Neural progenitor cell (in vitro differentiated cells): ENCODE measurements at places on chromosomes 11 and 22.

DNA sequence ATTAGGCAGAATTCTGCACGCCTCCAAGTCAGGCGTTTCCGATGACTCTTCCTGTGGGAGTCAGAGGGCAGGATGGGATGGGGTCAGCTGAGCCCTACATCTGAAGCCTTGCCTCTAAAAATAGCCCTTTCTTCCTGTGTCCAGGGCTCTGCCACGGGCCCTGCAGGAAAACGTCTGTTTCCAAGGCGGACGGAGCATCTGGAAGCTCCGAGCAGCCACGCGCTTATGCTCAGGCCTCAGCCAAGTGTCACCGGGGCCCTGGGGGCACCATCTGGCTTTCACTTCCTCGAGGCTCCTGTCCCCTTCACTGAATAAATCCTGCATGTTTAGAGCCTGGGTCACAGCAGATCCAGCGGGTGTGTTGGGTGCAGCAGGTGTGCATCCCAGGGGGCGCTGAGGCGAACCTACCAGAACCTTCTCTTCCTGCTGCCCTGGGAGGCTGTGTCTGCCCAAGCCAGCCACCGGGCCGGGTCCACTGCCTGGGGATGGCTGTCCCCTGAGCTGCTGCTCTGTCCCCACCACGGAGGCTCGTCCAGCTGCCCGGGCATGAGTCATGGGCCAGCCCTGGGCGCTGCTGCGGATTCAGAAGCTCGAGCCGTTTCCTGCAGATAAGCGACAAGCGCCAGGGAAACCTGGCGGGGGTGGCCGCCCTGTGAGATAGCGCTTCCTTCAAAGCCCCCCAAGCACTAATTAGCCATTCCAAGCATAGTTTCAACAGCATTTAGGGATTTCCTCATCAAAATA lies 32.0 kb upstream of the LINC01488 start:
- DNase-seq: no peak

DNA sequence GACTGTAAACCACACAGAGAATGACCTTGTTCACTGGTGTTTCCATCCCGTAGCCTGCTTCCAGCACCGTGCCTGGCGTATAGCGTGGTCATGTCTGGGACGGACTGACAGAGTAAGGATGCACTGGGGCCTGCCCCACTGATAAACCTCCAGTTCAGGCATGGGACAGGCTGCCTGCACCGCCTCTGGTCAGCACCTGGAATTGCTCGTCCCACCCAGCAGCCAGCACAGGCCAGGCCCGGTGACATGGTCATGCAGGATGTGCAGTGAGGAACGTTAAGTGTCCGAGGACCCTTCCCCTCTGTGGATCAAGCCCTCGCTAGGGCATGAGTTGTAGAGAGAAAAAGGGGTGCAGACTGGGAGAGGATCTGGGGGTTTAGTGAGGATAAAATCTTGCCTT lies 44.8 kb downstream of the LMO1 start:
- no peak for DNase-seq

- no peak for DNase-seq
These were observed 50.7 kb downstream of the ARHGEF12 start for GRCh38 chr11:120386774-120387371.

DNA sequence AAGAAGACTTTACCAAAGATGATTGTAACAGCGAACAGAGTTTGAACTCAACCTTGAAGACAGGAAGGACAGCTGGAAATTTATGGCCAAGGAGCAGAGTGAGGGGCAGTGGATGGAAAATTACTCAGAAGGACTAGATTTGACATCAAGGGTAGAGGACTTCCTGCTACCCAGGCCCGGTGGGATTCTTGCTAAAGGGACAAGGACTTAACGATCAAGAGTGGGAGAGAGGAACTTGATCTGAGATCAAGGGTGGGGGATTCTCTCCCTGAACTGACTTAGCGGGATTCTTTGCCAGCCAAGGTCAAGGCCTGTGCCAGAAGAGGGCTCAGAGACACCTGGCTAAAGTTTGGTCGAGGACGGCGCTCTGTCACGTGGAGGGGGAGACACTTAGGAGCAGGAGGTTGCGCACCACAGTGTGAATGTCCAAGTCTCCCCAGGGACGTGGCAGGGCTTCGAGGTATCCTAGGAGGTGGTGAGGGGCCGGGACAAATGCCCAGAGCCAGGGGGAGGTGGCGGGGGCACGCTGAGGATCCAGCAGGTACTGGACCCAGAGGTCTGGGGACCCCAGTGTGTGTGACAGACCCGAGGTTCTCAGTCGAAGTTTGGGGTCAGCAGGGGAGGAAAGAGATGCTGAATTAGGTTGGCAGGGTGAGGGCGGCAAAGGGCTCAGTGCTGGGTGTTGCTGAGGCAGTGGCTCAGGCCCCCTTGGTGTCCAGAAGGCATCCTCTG lies 46.1 kb upstream of the SHISAL1 start:
- DNase-seq: no peak

- DNase-seq: no peak
These were observed 344.4 kb upstream of the CADM1 start for GRCh38 chr11:115848611-115849010.

DNA sequence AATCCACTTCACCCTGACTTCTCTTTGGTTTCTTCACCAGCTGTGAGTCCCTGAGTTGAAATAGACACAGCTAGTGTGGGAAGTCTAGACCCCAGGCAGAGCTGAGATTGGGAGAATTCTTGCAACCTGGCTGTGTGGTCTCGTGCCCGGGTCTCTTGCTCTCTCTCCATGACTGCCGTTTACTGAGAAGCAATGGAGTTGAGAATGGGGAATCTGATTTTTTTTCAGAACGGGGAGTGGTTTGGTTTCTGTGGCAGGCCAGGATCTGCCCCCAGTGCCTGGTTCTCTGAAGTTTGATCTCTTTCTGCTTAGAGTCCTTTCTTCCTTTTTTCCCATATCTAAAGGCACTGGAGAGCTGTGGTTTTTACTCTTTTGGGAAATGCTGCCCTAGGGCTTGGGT lies 1.5 kb downstream of the SIDT2 start:
- no peak for DNase-seq

- no peak for DNase-seq
These were observed 602 bp upstream of the INPP5J start for GRCh38 chr22:31122196-31122531.

GRCh38 chr11:123247496-123247799 lies 52.4 kb upstream of the CLMP start:
- no peak for DNase-seq

DNA sequence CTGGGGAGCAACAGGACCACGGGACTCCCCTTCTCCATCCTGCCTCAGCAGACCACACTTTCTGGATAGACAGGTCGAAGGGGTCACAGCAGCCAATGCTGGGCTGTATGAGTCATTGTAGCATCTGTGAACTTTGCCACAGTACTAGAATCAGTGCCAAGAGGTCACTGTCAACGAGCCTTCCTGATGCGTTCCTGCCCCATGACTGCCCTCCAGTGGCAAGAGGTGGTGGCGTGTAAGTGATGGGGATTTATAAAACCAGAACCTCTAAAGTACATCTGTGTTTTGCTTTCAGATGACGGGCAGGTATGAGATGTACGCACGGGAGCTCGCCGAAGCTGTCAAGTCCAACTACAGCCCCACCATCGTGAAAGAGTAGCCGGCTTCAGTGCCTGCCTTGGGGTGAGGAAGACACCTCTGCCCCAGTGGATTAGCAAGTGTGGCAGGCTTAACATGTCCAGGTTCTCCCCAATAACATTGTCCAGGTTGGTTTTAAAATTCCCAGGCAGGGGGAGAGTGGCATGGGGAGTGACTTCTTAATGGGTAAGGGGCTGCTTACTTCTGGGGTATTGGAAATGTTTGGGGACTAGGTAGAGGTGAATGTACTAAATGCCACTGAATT lies 29.4 kb downstream of the GUCD1 start:
- DNase-seq: peak; percentile 67

- no peak for DNase-seq
These were observed 61.4 kb downstream of the DDX10 start for GRCh38 chr11:108726077-108726800.

DNA sequence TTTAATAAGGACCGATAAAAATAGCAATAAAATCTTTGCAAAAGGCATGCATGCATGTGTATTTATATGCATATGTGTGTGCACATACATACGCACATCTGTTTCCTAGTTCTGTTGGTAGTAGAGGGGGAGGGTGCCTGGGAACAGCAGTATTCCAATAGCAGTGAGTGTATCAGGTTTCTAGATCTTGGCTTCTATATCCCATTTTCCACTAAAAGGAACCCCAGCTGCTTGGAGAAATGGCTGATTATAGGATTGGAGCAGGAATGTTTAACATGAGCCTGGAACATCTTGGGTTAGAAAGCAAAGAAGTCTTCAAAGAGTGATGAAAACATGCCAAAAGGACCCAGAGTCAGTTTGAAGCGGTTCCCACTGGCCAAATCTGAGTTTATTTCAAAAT lies 21.0 kb downstream of the TNRC6B start:
- DNase-seq: no peak

GRCh38 chr11:123924027-123924426 lies 15.4 kb upstream of the OR4D5 start:
- no peak for DNase-seq

GRCh38 chr11:122703541-122704272 lies 48.2 kb downstream of the UBASH3B start:
- DNase-seq: no peak

GRCh38 chr11:108170184-108170583 lies 48.8 kb downstream of the ACAT1 start:
- no peak for DNase-seq

GRCh38 chr11:16028419-16028818 lies 327.9 kb downstream of the SOX6 start:
- DNase-seq: no peak

DNA sequence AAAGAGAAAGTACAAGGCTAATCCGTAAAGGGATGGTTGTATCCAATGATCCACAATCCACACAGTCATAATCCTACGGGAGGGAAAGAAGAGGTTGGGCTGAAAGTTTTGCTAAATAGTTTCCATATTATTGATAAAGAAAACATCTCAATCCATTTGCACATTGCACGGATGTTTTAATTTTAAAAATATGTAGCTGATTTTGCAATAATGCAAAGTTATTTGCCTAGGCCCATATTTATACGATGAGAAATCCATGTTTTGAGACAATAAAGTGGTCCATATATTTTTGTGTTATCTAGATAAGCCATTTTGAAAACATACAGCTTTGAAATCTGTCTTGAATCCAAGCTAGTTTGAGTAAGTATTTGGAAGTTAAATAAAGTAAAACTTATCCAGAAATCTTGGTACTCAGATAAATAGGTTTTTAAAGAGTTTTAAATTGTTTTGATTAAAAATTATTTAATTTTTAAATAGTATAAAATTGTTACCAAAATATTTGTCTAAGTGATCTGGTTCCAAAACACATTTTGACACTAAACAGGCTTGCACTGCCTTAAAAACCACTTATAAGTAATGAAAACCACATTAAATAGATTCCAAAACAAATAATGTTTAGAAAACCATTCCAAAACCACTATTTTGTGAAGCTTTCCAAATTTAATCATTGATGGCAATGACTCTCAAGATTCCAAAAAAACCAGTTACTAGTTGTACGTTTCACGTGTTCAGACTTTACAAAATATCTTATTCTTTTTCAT lies 38.2 kb upstream of the PAMR1 start:
- DNase-seq: no peak

- no peak for DNase-seq
These were observed 144.5 kb downstream of the DBX1 start for GRCh38 chr11:20015529-20016427.

DNA sequence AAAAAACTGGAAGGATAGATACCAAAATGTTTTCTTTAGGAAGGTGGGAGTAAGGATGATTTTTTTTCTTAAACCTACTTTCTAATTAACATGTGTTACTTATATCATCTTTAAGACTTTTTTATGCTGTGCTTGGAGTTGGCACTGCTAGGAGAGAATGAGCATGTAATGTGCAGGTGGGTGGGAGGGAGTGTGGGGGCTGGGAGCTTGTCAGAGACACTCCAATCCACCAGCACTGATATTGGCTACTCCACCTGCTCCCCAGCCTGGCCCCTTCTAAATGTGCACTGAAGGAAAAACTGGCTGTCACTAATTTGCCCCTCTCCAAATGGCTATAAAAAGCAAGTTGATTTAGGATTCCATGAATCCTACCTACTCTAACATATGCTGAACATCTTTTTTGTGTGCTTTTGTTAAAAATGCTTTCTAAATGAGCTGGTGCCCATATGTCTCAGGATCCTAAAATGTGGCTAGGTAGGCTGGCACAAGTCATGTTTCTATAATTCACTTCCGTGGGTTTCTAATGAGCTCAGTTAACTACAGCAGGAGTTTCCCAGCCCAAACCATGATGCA lies 44.3 kb upstream of the BMAL1 start:
- no peak for DNase-seq

DNA sequence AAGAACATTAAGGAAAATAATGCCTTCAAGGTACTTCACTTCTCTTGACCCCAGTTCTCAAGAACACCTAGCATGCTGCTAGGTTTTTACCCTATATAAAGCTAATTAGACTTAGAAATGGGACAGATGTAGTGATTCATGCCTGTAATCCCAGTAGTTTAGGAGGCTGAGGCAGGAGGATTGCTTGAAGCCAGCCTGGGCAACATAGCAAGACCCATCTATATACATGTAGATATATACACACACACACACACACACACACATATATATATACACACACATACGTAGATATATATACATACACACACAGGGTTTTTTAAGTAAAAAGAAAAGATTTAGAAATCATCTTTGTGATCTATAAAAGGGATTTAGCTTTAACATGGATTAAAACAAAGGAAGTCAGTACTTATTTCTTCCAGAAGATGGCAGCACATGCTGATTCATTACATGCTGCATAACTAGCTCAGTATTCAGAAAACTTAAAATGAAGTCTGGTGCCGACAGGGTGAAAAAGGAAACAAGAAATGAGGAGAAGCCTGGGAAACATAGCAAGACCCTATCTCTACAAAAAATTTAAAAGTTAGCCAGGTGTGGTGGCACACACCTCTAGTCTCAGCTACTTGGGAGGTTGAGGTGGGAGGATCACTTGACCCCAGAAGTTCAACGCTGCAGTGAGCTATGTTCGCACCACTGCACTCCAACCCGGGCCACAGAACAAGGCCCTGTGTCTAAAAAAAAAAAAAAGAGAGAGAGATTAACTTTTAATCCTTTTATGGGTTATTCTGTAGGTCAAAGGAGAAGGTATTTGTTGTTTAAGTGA lies 28.5 kb upstream of the RBX1 start:
- DNase-seq: peak; percentile 55

GRCh38 chr11:14232652-14233051 lies 126.3 kb downstream of the RRAS2 start:
- DNase-seq: peak; percentile 39

GRCh38 chr11:119397740-119398139 lies 16.2 kb upstream of the USP2 start:
- DNase-seq: no peak

GRCh38 chr11:36073411-36074203 lies 129.7 kb downstream of the LDLRAD3 start:
- DNase-seq: peak; percentile 45

GRCh38 chr11:74400606-74401005 lies 2.4 kb upstream of the PGM2L1 start:
- DNase-seq: no peak

DNA sequence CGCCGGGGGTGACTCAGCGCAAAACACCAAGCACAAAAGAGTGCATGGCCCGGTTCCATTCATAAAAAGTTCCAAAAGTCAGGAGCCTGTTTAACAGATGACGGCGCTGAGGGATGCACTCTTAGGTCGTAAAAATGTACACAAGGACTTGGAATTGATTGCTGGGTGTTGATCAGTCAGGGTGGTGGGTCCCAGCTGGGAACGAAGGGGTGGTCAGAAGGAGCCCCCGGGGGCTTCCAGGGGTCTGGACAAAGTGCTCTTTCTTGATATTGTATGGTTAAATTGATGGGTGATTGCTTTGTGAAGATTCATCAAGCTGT lies 20.7 kb downstream of the IFITM10 start:
- no peak for DNase-seq
